ENCODE measurements at places on chromosomes 4 and X.

- no peak overlapping the region for H3K27ac ChIP-seq
- DNase-seq, result no peak
- no peaks in the 10 kb centered on the region for H3K36me3 ChIP-seq
- H3K27me3 ChIP-seq, result no peaks in the 10 kb centered on the region
Measured at GRCh38 chr4:17097362-17097761, 198.9 kb upstream of the LDB2 start.

DNA sequence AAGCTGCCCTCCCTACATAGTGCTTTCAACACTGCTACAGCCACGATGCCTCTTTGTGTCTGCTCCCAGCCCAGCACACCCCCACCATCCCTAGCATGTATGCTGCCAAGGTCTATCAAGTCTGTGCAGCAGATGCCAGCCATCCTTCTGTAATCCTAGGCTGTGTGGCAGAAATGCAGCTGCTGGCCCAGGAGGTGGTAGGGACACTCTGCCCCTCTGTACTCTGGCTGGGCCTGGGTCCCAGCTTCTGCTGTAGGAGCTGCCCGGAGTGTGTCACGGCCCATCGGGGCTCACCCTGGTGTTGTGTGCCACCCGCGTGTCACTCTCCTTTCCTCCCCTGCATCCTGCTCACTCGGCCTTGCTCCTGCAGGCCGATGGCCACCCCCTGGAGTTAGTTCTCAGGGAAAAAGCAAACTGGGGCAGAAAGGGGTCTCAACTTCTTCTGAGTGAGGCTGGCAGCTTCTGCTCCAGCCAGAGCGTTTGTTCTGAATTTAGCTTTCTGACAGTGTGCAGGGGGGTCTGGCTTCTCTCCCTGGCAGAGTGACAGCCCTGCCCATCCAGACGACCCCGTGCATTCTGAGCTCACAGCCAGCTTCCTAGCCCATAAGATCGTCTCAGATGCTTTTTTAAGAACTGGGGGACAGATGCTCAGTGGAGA lies 22.7 kb downstream of the PSAPL1 start:
- H3K4me3 ChIP-seq, result no peak overlapping the region
- DNase-seq, result no peak
- peaks cover 6% of the 10 kb centered on the region for H3K36me3 ChIP-seq
- H3K4me1 ChIP-seq, result peaks cover 21% of the 10 kb centered on the region
- H3K27ac ChIP-seq, result no peak overlapping the region

GRCh38 chr4:139819082-139819481 lies 153.5 kb downstream of the MGST2 start:
- no peak overlapping the region for H3K27ac ChIP-seq
- no peak for DNase-seq

GRCh38 chr4:54282837-54283236 lies 53.7 kb downstream of the PDGFRA start:
- no peaks in the 10 kb centered on the region for H3K4me1 ChIP-seq
- H3K27ac ChIP-seq, result no peak overlapping the region
- DNase-seq, result no peak
- H3K4me3 ChIP-seq, result no peak overlapping the region
- H3K36me3 ChIP-seq, result no peaks in the 10 kb centered on the region
- peaks cover under 1% of the 10 kb centered on the region for H3K27me3 ChIP-seq

DNA sequence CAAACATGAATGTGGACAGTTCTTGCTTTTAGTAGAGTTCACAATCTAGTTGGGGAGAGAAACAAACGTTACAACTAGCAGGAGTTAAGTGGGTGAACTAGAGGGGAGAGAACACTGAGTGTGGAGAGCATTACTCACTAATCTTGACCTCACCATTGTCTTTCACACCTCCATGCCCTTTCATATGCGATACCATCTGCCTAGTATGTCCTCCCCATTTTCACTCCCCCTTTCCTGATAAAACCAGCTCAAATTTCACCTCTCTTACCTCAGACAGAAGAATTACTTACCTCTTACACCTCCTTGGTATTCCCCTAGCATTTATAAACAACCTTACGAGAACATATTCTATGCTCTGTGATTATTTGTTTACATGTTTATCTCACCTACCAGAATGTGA lies 53.6 kb downstream of the LAS1L start:
- no peak for DNase-seq
- no peak overlapping the region for H3K4me3 ChIP-seq
- no peaks in the 10 kb centered on the region for H3K4me1 ChIP-seq
- no peaks in the 10 kb centered on the region for H3K36me3 ChIP-seq
- H3K27me3 ChIP-seq, result no peaks in the 10 kb centered on the region

DNA sequence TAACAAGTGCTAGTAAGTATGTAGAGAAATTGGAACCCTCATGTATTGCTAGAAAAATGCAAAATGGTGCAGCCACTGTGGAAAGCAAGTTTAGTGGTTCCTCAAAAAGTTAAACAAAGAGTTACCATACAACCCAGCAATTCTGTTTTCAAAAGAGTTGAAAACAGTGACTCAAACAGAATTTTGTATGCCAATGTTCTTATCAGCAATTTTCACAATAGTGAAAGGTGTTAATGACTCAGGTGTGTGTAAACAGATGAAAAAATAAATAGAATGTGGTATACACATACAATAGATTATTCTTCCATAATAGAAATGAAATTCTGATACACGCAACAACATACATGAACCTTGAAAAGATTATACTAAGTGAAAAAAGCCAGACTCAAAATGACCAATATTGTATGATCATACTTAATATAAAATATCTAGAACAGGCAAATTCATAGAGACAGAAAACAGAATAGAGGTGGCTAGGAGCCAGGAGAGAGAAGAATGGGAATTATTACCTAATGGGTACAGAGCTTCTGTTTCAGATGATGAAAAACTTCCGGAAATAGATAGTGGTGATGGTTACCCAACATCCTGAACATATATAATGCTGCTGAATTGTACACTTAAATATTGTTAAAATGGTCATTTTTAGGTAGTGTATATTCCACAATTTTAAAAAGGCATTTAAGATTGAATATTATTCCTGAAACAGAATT lies 51.6 kb downstream of the WDFY3 start:
- H3K27ac ChIP-seq, result no peak overlapping the region
- H3K4me1 ChIP-seq, result no peaks in the 10 kb centered on the region
- no peaks in the 10 kb centered on the region for H3K27me3 ChIP-seq
- no peak for DNase-seq

DNA sequence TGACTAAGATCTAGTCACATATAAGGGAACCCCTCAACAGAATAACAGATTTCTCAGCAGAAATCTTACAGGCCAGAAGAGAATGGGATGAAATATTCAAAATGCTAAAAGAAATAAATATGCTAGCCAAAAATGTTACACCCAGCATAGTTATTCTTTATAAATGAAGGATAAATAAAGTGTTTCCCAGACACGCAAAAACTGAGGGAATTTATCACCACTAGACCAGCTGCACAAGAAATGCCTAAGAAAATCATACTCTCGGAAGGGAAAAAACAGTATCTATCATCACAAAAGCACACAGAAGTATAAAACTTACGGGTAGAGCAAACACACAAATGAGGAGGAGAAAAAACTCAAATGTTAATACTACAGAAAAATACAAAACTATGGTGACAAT lies 162.1 kb downstream of the HHIP start:
- DNase-seq, result no peak
- H3K27ac ChIP-seq, result no peak overlapping the region
- H3K4me1 ChIP-seq, result no peaks in the 10 kb centered on the region
- H3K4me3 ChIP-seq, result no peak overlapping the region
- H3K36me3 ChIP-seq, result no peaks in the 10 kb centered on the region
- H3K27me3 ChIP-seq, result no peaks in the 10 kb centered on the region
